ENCODE measurements at places on chromosomes 4 and X.

DNA sequence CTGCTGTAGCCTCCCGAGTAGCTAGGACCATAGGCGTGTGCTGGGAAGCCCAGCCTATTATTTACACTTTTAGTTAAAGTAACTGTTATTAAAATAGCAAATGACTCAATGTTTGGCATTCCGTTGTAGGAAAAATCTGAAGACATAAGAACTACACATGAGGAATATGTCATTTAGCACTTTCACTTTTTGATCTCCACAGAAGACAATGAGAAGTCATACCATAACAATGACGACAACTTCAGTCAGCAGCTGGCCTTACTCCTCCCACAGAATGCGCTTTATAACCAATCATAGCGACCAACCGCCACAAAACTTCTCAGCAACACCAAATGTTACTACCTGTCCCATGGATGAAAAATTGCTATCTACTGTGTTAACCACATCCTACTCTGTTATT lies 6.7 kb downstream of the GPR34 start:
- no peak for DNase-seq

DNA sequence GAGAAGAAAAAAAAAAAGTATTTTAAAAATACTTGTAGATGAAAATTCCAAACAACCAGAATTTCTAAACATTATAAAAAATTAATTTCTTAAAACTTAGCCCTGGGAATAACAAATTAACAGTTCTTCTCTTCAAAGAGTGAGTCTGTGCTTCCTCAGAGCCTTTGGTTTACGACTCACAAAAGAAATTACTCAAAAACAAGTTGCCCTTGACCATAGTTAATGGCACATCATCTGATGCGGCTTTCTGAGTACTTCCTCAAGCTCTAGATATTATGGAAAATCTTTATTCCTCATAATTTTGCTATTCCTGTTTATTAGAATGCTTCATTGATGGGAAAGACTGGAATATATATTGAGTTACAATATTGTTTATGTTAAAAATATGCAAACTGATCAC lies 23.7 kb downstream of the TAPT1 start:
- no peak for DNase-seq

- no peak for DNase-seq
Measured at GRCh38 chr4:8005814-8006215, 66.2 kb upstream of the AFAP1 start.

GRCh38 chr4:1052231-1052671 lies 40.8 kb downstream of the FGFRL1 start:
- no peak for DNase-seq

- DNase-seq = no peak
Measured at GRCh38 chr4:154044742-154045485, 256.0 kb upstream of the SFRP2 start.

GRCh38 chr4:158285429-158286216 lies 75.3 kb downstream of the TMEM144 start:
- no peak for DNase-seq

DNA sequence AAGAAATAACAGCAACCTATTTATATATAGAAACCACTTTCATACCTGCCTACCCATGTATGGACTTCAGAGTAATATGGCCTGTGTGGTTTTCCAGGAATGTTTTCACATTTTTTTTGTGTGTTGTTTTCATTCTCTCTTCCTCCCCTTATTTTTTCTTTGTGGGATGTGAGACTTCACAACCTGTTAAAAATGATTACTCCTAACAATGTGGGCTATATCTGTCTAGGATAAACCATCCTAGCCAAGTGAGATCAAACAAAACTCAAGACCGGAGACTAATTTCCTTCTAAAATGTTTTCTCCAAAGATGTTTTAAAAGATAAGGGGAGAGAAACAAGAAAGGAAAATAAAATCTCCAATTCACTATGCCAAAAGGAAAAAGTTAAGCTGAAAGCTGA lies 106.1 kb upstream of the DIPK2B start:
- DNase-seq = no peak

- no peak for DNase-seq
Measured at GRCh38 chrX:17475449-17476217, 100.6 kb downstream of the NHS start.

GRCh38 chr4:54709400-54709799 lies 51.6 kb downstream of the KIT start:
- no peak for DNase-seq

GRCh38 chr4:19472666-19473065 lies 779.0 kb upstream of the SLIT2 start:
- DNase-seq = no peak

DNA sequence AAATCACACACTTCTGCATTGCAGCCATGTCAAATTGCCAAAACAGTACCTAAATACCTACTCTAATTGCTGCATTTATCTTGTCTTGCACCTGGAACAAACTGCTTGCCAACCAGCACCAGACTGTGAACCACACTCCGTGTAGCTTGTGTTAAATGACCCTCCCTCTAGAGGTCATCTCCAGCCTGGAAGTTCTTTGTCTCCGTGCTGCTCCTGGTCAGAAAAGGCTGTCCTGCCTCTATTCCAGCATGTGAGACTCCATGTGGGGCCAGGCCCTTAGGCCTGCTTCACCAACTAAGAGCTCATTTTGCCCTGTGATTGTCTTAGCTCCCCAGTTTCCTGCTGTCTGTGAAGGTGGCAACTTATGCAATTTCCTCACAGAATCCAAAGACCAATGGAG lies 28.3 kb downstream of the CNGA2 start:
- DNase-seq = no peak

DNA sequence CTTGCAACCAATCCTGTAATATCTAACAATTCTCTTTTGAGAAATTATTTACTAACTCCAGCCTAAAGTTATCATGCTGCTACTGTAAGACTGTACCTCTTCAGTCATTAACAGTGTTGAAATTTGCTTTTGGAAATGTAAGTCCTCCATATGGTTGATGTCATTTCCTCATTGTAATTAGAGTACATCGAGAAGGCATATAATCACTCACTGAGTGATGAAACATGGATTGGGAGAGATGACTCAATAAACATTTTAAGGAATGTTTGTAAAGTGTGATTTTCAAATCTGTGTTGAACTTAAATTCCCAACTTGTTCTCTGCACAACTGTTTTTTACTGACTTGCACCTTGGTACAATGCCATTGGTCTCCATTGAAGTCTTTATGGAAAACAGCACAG lies 61.2 kb downstream of the HMGB2 start:
- no peak for DNase-seq

DNA sequence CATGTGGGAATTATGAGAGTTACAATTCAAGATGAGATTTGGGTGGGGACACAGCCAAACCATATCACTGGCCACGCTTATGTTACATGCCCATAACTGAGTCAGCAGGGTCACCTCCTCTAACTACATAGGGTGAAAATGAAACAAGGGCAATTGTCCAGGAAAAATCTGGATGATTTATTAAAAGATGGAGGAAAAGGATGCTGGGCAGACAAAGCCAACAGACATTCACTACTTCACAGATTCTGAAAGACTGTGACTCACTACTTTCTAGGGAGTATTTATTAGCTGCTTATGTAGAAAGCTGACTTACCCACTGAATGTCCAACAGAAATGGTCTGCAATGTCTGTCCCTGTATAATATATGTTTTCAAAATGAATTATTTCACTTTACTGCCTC lies 72.4 kb downstream of the APBB2 start:
- DNase-seq = no peak

DNA sequence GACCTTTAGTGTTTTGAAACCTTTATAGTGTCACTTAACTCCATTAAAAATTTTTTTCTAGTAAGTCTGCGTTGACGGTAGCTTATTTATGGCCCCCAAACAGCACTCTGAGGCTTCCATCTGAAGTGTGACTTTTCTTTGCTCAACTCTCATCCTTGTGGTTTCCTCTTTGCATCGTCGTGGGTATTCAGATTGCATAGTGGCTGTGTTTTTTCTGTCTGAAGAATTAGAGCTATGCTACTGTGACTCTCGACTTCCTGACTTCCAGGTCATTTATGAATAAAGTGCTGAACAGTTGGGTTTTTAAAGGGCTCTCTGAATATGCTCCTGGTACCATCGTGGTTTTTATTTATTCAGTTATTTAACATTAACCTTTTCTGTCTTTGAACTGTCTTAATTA lies 44.9 kb downstream of the JADE1 start:
- DNase-seq = no peak

GRCh38 chrX:111041018-111041462 lies 55.0 kb upstream of the PAK3 start:
- no peak for DNase-seq

- DNase-seq = no peak
Measured at GRCh38 chr4:75004755-75005668, 72.1 kb downstream of the PARM1 start.

GRCh38 chr4:3041192-3042142 lies 32.9 kb downstream of the HTT-AS start:
- DNase-seq = no peak

- no peak for DNase-seq
Measured at GRCh38 chr4:42454755-42455420, 57.6 kb downstream of the SHISA3 start.

DNA sequence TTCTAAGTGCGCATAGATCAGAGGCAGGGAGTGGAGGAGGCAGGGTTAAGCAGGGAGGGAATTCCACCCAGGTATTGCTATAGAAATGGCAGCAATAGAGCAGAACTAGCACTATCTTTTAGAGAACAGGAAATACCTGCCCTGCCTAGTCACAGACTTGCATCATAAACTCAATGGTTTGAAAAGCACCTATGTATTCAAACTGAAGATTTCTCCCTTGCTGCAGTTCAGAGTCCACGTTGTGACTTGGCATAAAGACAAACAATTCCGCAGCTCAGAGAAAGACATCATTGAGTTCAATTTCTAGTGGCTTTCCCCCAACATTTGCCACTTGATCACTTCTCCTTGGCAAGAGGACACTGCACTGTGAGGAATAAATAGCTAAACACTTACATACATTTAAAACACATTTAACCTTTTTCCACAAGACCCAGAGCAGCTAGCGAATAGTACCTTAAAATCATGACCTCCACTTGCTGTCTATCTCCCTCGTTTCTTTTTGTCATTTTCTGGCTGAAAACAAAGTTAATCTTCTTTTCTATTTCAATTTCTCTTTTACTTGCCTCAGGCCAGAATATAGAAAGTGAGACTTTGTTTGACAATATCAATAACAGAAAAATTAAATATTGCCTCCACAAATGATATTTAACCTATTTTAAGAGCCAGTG lies 42.4 kb downstream of the SLC7A11 start:
- no peak for DNase-seq

DNA sequence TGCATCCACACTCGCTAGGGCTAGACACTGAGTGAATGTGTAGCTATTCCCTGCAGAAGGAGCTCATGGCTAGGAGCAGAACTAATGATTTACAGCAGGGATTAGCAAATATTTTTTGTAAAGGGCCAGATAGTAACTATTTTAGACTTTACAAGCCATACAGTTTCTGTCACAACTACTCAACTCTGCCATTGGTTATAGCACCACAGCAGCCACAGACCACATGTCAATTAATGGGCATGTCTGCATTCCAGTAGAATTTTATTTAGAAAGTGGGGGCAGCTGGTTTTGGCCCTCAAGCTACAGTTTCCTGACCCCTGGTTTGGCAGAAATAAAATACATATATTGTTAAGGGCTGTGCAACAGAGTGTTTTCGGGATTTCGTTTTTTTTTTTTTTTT lies 192.6 kb downstream of the FRMPD4 start:
- no peak for DNase-seq

DNA sequence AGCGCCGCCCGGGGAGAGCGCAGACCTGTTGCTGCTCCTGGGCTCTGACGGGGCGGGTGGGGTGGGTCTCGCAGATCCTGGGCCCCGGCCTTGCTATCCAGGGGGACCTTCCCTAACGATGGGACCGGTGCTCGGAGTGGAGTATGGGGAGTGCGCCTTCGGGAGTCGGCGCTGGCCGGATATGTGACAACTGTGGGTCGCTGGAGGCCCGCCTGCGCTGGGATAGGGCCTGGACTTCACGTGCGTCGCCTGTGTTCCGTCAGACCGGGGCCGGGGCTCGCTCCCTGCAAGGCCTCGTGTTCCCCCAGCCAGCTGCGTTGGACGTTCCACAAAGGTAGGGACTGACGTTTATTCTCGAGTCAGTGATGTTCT lies 1.3 kb downstream of the TBL1X start:
- DNase-seq = no peak

DNA sequence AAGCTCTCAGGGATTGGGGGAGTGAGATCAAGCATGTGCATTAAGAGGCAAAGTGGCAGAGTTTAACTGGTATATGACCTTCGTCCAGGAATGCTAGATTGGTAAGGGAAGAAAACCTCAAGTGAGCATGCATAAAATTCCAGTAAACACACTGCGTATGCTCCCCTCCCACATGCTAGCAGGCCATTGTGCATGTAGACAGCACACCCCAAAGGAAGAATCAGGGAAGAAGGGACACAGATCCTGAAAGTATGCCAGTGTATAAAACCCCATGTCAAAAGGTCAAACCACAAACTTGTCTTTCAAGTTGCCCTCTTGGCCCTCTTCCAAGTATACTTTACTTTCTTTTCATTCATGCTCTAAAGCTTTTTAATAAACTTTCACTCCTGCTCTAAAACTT lies 405.2 kb upstream of the CNKSR2 start:
- no peak for DNase-seq

- no peak for DNase-seq
Measured at GRCh38 chr4:107519053-107519452, 201.0 kb downstream of the PAPSS1 start.

DNA sequence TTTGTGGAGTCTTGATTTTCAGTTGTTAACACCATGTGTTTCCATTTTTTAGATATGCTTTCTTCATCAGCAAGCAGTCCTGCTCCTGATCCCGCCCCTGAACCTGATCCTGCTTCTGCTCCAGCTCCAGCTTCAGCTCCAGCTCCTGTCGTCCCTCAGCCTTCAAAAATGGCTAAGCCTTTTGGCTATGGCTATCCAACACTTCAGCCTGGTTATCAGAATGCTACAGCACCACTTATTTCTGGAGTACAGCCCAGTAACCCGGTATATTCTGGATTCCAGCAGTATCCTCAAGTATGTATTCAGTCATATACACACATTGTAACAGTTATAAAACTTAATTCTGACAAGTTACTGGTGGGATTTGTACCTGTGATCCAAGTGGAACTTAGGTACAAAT lies 60.9 kb downstream of the SEC24B start:
- DNase-seq = no peak

DNA sequence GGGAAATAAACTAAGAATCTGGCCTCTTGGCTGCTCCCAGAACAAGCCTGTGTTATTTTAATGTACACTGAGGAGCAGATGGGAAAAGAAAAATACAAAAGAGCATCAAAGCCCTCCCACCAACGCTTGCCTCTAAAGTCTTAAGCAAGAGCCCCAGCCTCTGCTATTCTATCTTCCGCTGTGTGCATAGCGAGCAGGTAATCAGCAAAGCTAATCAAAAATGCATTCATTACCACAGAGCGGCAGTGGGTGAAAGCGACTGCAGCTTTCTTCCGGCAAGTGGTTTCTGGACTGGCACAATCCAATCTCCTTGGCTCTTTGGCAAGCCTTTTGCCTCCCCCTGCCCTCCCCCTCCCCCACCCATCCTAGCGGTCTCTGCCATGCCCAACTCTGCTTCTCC lies 13.5 kb upstream of the GRIA3 start:
- no peak for DNase-seq

- no peak for DNase-seq
Measured at GRCh38 chr4:88159229-88159725, 838 bp upstream of the ABCG2 start.

All from stimulated activated CD8-positive, alpha-beta memory T cell treated with anti-CD3 and anti-CD28 coated beads, Interleukin-12 subunit alpha, Interleukin-12 subunit beta, amount 100 ng/mL, for 4 hours (primary cell).